Thoracic aorta (tissue), 2 donors: ENCODE measurements at places on chromosomes 5 and 9. TPM values are rescaled to one million over a fixed set of nuclear protein-coding genes. Genes with fewer than 3 reads are reported as not detected.

GRCh38 chr5:44885903-44886302 lies 77.2 kb downstream of the MRPS30 start:
- no peak overlapping the region for H3K27ac ChIP-seq
- H3K4me3 ChIP-seq: no peak overlapping the region
- H3K36me3 ChIP-seq: no peaks in the 10 kb centered on the region
- H3K27me3 ChIP-seq: no peaks in the 10 kb centered on the region
- H3K4me1 ChIP-seq: no peaks in the 10 kb centered on the region

Gene GPR21
- total RNA-seq: 6.4 TPM

DNA sequence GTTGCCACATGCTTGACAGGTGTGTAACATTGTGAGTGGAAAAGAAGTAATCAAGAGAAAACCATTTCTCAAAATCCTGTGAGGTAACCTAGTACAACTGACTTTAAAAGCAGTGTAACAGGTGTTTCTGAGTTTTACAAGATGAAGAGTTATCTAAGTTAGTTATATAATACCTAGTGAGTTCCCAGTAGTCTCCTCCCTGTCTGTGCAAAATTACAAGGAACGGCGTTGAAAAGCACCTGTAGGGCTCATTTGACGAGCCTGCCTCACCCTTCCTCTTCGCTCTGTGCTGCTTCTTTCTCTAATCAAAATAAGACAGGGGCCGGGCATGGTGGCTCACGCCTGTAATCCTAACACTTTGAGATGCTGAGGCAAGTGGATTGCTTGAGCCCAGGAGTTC lies 132.9 kb upstream of the SLC30A5 start:
- no peaks in the 10 kb centered on the region for H3K27me3 ChIP-seq
- H3K4me3 ChIP-seq: no peak overlapping the region
- H3K27ac ChIP-seq: no peak overlapping the region
- no peak for DNase-seq
- H3K4me1 ChIP-seq: no peaks in the 10 kb centered on the region
- H3K36me3 ChIP-seq: no peaks in the 10 kb centered on the region

DNA sequence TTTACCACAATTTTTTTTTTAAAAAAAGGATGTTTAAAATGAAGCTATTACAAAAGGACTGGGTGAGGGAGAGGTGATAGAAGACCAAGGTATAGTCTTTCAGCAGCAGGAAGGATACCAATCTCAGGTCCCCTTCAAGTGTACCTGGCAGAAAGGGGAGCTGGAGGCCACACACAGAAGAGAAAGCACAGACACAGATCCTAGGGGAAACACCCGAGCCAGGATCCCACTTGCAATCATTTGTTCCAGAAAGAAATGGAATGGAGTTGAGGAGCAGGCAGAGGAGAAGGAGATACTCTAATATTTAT lies 5.6 kb downstream of the GNPDA1 start:
- H3K36me3 ChIP-seq: peaks cover 22% of the 10 kb centered on the region
- no peak overlapping the region for H3K27ac ChIP-seq
- peaks cover 8% of the 10 kb centered on the region for H3K4me1 ChIP-seq

DNA sequence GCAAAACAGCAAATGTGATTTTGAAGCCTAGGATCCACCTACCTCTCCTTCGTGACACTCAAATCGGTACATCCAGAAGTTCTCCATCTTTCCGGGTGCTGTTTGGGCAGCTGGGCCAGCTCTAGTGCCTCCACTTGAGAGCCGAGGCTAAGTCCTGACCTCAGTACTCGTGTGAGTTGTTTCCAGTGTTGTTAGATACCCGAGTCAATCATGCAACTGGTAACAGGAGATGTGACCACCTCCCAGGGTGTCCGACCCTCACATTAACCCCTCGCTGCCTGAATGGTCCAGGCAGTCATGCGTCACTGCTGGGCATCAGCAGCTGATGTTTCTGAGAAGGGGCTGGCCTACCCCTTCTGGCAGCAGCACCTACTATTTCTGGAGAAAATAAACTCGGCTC lies 170.3 kb downstream of the ENTREP1 start:
- no peaks in the 10 kb centered on the region for H3K27me3 ChIP-seq
- no peaks in the 10 kb centered on the region for H3K4me1 ChIP-seq
- DNase-seq: no peak
- H3K27ac ChIP-seq: no peak overlapping the region
- no peaks in the 10 kb centered on the region for H3K36me3 ChIP-seq

Gene FOXD4
- total RNA-seq: 0.28 TPM

Gene SNAPC4
- 8.0 TPM for total RNA-seq

- H3K4me1 ChIP-seq: no peaks in the 10 kb centered on the region
- H3K27ac ChIP-seq: no peak overlapping the region
- no peak overlapping the region for H3K4me3 ChIP-seq
- DNase-seq: no peak
Measured at GRCh38 chr9:1709347-1709746, 305.8 kb upstream of the SMARCA2 start.

DNA sequence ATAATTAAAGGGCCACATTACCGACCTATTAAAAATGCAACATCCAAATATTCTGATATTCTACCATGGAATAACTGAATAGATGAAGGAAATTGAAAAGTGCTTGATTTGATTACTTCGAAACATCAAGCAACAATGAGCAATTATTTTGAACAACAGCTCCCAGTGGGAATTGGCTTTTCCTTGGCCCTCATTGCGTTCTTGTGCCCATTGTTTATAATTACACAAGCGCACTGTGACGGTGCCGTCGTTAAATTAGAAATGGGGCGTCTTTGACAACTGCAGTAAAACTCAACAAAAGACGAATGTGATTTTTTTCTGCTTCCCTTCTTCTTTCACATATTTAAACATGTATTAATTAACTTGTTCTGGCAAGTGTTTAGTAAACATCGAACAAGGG lies 61.6 kb downstream of the CDH6 start:
- no peaks in the 10 kb centered on the region for H3K36me3 ChIP-seq
- no peaks in the 10 kb centered on the region for H3K4me1 ChIP-seq
- H3K4me3 ChIP-seq: no peak overlapping the region
- H3K27me3 ChIP-seq: no peaks in the 10 kb centered on the region

DNA sequence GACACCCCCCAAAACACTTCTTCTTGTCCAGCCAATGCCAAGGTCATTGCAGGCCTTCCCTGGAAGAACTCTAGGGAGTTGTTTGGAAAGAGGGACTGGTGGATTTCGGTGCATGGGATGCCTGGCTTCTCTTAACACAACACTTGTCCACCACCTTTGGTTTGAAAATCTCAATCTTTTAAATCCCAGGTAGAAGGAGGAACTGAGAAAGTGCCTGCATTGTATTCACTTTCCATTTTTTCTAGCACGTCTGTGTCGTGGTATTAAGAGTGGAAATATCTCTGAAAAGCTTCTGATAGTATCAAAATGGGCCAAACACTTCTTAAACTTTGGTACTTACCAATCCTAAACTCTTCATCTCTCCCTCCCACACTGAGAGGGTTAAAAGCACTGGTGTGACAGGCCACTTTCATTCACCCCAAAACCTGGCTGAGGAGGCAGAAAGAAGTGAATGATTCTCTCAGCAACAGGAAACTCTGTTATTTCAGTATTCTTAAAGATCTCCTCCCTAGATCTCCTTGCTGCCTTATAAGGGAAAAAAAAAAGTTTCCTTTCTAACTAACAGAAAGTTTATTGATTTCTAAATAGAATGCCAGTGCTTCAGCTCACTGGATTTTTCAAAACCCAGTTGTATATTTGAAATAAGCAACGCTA lies 3.9 kb upstream of the NFIB start:
- no peaks in the 10 kb centered on the region for H3K27me3 ChIP-seq
- H3K4me3 ChIP-seq: peak overlapping the region; percentile 81
- no peaks in the 10 kb centered on the region for H3K36me3 ChIP-seq

GRCh38 chr5:62431735-62432620 lies 19.4 kb downstream of the IPO11 start:
- DNase-seq: no peak
- no peaks in the 10 kb centered on the region for H3K4me1 ChIP-seq
- no peaks in the 10 kb centered on the region for H3K27me3 ChIP-seq
- H3K4me3 ChIP-seq: no peak overlapping the region

Gene MOB3B
- 6.6 TPM for total RNA-seq

Gene ST8SIA4
- total RNA-seq: 9.0 TPM
